ENCODE measurements at places on chromosomes 7 and 10.

GRCh38 chr7:40536421-40536820 is 401.6 kb downstream of the SUGCT start:
- no peak for DNase-seq

- DNase-seq = no peak
Observed at GRCh38 chr10:57162231-57162630, 801.2 kb upstream of the ZWINT start.

GRCh38 chr7:44195889-44196288 is 4.9 kb upstream of the YKT6 start:
- no peak for DNase-seq

- DNase-seq = no peak
Observed at GRCh38 chr7:93476491-93477344, 97.8 kb downstream of the CALCR start.

DNA sequence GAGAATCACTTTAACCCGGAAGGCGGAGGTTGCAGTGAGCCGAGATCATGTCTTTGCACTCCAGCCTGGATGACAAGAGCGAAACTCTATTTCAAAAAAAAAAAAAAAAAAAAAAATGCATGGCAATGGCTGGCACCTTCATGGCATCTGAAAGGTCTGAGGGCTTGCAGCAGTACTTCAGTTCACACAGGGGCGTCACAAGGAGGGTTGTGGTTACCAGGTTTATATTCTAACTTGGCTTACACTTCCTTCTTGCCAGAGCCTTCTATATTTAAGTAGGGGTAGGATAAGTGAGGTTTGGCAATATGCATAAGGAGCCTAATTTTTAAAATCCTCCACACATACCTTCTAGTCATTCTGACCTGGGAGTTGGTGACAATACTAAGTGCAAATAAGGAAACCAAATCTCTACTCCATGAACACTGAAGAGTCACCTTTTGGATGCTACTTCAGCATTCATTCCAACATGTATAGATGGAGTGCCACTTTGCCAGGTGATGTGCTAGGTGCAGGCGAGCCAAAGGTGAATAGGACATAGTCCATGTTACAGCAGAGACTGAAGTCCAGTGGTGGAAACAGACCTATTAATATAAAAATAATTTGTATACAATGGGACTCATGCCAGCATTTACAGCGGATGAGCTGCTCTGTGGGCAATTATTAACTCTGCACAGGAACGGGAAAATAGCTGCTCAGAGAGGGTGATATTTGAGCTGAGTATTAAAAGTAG is 57.8 kb upstream of the PDCD4 start:
- no peak for DNase-seq

GRCh38 chr10:24898501-24898900 is 53.9 kb downstream of the PRTFDC1 start:
- no peak for DNase-seq

GRCh38 chr7:118792682-118793081 is 568.2 kb downstream of the ANKRD7 start:
- DNase-seq = no peak

DNA sequence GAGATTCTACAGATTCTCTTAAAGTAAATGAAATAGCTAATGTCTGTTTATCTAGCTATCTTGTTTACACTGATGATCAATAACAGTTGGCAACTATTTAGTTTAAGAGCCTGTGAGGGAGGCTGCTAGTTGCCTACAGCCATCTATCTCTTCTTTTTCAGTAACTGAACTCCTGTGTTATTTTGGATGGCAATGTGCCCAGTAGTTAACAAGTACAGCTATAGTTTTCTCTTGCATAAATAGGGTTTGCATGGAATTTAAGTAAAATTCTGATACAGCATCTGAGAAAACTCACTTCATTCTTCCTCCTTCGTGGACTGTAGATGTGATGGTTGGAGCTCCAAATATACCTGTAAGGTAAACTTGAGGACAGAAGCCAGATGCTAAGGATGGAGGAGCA is 219.5 kb upstream of the POT1 start:
- DNase-seq = no peak

- no peak for DNase-seq
Observed at GRCh38 chr7:26645121-26645520, 219.3 kb downstream of the SKAP2 start.

DNA sequence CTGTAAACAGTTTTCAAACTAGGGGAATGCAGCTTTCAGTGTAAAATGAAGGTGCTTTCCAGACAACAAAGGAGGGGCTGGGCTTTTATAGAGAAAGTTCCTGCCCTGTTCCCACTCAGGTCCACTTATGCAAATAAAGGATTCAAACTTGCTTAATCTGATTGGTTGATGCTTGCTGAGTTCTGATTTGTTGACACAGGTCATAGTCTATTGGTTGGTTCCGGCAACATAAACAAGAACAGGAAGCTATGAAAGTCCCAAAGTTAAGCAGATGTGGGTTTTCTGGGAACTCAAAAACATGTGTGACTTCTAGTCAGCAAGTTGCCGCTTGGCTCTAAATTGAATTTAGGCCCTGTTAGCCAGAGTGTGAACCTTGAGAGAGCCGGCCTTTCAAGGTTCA is 194.2 kb upstream of the SVIL start:
- DNase-seq = no peak

- DNase-seq = no peak
Observed at GRCh38 chr10:11318826-11319598, 292.4 kb downstream of the USP6NL start.

DNA sequence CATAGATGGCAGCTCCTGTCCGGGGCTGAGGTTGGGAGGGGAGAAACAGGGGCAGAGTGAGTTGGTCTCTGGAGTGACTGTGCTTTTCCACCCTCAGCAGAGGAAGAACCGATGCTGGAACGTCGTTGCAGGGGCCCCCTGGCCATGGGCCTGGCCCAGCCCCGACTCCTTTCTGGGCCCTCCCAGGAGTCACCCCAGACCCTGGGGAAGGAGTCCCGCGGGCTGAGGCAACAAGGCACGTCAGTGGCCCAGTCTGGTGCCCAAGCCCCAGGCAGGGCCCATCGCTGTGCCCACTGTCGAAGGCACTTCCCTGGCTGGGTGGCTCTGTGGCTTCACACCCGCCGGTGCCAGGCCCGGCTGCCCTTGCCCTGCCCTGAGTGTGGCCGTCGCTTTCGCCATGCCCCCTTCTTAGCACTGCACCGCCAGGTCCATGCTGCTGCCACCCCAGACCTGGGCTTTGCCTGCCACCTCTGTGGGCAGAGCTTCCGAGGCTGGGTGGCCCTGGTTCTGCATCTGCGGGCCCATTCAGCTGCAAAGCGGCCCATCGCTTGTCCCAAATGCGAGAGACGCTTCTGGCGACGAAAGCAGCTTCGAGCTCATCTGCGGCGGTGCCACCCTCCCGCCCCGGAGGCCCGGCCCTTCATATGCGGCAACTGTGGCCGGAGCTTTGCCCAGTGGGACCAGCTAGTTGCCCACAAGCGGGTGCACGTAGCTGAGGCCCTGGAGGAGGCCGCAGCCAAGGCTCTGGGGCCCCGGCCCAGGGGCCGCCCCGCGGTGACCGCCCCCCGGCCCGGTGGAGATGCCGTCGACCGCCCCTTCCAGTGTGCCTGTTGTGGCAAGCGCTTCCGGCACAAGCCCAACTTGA is 2.7 kb downstream of the REPIN1 start:
- no peak for DNase-seq

- DNase-seq = no peak
Observed at GRCh38 chr7:105731042-105731441, 145.4 kb downstream of the ATXN7L1 start.

GRCh38 chr10:62562101-62562500 is 187.9 kb downstream of the ZNF365 start:
- DNase-seq = no peak

DNA sequence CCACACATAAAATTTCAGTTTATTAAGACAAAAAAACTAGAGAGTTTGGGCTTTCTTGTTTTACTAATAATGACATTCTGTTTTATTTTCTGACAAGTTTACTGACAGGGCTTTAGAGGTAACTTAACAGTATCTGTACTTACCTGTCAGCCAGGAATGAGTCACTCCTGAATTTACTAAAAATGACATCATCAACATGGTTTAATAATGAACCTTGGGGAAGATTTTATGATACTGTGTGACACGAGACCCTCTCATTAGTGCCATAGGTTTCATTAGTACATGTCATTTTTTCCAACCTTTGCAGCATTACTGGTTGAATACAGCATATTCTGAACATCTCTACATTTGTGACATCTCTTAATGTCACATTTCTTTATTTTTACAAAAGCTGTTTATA is 131.1 kb downstream of the KCND2 start:
- DNase-seq = no peak

DNA sequence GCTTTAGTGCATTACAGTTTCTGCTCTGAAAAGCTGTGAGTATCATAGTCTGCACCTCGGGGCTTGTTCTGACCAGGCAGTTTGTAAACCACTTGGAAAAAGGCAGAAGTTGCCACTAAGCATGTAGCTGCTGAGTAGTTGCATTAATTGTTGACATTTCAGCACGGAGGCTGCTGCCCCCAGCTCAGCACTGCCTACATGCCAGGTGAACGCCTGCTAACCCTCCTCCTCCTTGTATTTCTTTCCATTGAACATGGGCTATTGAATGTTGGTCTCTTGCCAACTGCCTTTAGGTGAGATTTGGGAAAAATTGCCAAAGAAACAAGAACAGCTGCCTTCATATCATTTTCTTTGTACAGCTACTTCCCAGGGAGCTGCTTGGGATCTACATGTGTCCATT is 164.2 kb downstream of the RAPGEF5 start:
- DNase-seq = no peak

DNA sequence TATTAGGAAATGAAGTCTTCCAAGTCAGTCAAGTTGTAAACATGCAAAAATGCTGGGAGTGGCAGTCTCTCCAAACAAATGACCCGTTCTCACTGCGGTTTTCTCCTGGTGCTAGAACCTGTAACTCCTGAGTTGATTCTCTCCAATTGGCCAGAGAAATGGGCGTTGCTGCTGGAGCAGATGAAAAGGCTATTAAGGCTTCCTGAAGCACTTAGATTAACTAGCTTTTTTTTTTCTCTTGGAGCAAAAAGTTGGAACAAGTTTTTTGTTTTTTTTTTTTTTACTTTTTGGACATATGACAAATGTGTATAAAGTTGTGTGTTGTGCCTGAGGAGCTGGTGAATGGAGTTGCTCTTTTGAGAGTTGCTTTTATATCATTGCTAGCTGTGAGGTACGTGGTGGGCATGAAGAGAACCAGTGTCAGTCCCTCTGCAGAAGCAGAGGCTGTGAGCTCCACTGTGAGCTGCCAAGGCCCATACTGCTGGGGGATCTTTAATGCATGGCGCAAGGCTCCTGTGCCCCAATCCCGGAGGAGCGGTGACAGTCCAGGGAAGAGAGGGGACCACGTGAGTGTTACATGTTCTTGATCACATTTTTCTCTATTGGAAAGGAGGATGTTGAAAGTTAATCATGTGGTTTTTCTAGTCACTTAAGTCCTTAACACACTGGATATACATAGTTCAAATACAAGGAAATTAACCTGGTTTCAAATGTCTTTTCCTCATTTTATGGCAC is 393.6 kb upstream of the GALNT17 start:
- DNase-seq = no peak

DNA sequence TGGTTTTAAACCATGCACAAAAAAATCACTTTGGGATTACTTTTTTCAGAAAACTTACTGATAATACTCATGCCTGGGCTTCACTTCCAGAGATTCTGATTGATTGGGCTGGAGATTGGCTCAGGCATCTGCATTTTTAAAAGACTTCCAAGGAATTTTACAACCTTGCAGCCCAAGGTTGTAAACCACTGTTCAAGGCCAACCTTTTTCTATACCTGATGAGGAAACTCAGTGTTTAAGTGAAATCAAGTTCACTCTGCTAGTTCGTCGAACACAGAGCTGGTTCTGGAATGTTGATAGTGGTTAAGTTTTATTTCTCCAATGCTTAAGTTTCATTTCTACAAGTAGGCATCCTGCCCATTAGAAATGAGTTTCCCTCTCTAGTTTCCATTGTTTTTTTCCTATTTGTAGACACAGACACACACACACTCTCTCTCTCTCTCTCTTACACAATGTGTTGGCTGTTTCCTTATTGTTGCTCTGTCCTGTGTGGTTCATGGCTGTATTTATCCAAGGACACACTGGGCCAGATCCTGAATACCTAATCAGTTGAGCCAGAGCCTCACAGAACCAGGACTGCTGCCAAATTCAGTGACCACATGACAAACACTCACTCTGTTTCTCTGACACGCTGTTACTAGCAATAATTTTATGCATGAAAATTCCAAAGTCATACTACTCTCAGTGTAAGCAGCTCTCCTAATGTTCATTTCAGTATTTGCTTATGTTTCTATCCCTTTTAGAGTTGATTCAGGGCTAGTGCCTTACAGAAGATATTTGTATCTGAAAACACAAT is 3.7 kb upstream of the IFIT1B start:
- DNase-seq = no peak

GRCh38 chr10:58967551-58968388 is 208.7 kb upstream of the PHYHIPL start:
- DNase-seq = peak; percentile 18

- DNase-seq = no peak
Observed at GRCh38 chr7:140624392-140625191, 16.0 kb downstream of the DENND2A start.

DNA sequence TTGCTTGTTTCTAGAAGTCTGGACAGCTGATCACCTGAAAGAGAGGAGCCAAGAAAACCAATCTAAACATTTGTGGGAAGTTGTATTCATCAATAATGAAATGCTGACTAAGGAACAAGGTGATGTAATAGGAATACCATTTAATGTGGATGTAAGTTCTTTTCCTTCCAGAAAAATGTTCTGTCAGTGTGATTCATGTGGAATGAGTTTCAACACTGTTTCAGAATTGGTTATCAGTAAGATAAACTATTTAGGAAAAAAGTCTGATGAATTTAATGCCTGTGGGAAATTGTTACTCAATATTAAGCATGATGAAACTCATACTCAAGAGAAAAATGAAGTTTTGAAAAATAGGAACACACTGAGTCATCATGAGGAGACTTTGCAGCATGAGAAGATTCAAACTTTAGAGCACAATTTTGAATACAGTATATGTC is 39.8 kb upstream of the ZNF37A start:
- no peak for DNase-seq

DNA sequence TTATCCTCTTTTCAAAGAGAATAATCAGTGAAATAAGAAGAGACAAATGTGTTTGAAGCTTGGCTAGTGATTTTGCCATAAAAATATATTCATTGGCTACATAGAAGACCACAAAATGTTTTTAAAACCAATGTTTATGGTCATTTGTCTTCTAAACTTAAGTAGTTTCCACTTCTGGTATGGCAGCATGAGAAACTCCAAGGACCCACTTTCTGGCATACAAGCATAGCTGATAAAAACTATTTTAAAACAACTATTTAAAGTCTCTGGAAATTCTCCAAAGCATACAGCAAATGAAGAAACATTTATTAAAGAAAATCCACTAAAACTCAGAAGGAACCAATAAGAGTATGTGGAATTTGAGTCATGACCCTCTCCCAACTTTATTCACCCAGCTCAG is 89.2 kb upstream of the TOMM7 start:
- no peak for DNase-seq

DNA sequence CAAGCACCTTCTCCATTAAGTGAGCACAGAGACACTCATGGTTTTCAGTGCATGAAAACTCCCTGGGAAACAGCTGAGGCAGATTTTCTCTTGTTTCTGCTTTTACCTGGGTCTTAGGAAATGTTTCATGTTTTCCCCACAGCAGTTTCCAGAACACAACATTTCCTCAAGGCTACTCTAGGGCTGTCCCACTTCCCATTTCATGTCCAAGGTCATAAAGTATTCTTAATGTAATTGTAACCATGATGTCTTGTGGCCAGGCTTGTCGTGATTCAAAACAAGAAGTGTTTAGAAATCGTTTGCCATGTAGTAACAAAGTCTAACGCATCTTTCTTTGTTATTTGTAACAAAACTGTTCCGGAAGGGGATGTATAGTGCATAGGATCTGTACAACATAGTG is 83.8 kb upstream of the NRP1 start:
- DNase-seq = no peak

All from SHP77 (cell line).